ENCODE measurements at places on chromosomes 4 and X. TPM values are rescaled to one million over a fixed set of nuclear protein-coding genes. Genes with fewer than 3 reads are reported as not detected.

DNA sequence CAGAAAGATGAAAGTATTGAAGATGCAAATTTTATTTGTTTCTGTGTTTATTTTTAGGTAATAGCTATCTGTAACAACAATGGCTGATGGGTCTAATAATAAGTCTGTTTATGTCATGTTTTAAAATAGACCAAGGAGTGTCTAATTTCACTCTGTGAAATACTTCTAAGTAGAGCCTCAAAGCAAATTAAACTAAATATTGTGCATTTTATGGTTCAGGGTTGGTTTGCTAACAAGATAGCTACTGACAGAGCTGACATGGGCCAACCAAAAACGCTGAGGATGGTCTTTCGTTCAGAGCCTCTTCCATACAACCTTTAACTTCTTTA lies 437.6 kb upstream of the CTSO start:
- no peak for DNase-seq

DNA sequence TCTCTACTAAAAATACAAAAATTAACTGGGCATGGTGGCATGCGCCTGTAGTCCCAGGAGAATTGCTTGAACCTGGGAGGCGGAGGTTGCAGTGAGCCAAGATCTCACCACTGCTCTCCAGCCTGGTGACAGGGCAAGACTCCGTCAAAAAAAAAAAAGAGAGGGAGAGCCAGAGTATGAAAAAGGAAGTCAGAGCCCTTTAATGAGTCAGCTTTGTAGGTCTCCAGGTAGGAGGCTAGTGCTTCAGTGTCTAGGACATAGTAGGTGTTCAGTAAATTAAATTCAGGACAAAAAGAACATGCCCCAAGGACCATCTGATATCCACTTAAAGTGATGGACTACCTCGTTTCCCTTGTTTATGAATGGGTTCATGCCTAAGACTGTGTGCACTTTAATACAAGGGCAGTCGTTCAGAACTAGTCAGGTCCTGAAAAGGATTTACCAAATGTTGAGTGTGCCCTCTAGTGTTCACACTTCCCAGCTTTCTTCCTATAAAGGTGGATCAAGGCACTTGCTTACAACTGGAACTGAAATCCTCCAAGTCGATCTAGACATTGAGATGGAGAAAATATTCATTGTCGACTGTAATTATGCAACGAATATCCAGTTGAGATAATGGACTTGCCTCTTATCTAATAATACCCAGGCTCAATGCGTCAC lies 29.0 kb downstream of the F9 start:
- DNase-seq: peak; percentile 47

DNA sequence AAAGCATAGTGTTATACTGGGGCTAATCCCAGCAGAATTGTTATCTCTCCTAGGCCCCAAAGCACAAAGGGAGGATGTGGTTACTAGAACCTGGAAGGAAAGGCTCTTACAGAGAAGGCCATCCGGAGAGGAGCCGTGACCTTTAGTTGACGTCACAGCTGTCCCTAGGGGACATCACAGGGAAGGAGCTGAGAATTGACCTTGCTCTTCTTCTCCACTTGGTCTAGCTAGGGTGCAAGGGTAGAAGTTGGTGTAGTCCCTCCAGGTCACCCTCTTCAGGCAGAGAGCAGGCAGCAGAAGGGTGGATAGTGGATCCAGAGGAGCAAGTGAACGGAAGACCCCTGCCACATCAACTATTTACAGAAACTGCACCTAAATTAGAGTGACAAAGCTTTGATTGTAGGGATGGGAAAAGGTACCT lies 22.8 kb upstream of the FGF2 start:
- DNase-seq: no peak

- DNase-seq: peak; percentile 71
Observed at GRCh38 chr4:57442831-57443291, 332.7 kb upstream of the IGFBP7 start.

DNA sequence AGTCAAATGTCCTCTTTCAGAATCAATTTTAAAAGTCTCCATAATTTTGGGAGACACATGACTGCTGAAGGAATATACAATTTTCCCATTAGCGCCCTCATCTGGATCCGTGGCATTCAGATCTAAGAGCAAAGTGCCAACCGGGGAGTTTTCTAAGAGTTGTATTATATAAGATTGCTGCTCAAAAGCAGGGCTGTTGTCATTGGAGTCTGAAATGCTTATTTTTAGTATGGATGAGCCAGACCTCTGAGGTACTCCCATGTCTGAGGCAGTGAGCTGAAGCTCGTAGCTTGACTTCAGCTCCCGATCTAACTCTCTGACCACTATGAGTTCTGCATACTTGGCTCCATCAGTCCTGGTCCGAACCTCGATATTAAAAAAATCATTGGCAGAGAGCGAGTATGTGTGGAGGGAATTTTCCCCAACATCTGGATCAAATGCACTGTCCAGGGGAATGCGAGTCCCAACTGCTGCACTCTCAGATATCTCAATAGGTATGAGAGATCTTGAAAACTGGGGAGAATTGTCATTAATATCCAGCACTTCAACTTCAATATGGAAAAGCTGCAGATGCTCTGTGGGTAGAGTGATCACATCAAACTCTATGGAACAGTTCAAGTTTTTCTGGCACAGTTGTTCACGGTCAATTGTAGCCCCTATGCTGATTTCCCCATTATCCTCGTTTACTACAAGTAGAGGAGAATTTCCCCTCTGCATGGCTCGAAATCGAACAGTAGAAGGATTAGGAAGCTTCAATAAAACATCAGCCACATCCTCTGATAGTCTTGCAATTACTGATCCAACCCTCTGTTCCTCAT lies 917 bp downstream of the PCDH18 start:
- DNase-seq: peak; percentile 80

DNA sequence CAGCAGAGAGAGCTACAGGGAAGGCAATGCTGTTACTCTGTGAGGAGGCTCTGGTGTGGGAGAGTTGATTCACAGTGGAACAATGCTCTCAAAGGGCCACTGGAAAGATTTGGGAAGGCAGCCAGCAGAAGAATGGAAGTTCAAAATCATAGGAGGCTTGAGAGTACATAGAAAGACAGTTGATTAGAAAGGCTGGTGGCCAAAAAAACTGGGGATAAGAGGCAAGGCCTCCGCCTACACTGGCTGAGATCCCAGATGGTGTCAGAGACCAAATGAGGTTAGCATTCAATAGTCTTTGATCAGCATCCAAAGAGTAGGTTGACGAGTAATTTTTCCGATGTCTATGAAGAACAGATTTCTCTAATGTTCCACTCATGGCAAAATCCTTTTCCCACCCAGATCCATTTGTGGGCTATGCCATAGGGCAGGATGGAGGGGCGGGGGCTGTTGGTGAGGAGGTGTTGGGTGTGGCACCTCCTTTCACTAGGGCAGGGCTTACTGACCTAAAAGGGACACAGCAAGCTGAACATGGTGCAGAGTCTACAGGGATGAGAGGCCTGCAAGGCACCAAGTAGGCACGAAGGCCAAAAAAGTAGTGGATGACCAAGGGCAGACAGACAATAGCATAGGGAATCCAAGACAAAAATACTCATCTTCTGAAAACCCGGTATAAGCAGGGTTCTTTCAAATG lies 15.1 kb downstream of the TEC start:
- DNase-seq: no peak

GRCh38 chr4:78369679-78370078 lies 181.9 kb upstream of the ANXA3 start:
- DNase-seq: no peak

DNA sequence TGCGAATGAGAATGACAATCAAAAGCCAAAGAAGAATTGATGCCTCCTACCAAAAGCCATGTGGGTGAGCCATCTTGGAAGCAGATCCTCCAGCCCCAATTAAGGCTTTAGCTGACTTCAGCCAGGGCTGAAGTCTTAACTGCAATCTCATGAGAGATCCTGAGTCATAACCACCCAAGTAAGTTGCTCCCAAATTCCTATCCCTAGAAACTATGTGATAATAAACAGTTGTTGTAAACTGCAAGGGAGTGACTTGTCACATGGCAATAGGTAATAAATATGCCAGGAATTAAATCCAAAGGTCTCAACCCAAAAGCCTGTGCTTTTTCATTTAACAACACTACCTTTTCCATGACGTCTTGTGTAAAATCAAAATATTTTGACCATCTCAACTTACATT lies 154.2 kb upstream of the TBL1X start:
- DNase-seq: no peak

DNA sequence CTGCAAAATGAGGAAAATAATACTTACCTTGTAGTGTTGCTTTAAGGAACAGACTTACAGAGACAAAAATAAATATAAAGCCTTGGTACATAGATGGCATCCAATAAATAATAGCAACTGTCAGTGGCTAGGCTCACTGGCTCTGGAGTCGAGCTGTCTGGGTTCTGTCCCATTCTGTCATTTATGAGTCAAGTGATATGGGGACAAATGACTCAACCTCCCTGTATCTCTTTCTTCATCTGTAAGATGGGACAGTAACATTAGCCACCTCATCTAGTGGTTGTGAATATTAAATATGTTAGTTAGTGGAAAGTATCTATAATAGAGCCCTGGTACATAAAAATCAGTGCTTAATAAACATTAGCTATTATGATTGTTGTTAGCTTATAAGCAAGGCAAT lies 16.7 kb upstream of the GATB start:
- DNase-seq: no peak

- DNase-seq: peak; percentile 3
Observed at GRCh38 chrX:111041018-111041462, 55.0 kb upstream of the PAK3 start.

- DNase-seq: peak; percentile 35
Observed at GRCh38 chrX:109475174-109475891, 6.6 kb downstream of the GUCY2F start.

DNA sequence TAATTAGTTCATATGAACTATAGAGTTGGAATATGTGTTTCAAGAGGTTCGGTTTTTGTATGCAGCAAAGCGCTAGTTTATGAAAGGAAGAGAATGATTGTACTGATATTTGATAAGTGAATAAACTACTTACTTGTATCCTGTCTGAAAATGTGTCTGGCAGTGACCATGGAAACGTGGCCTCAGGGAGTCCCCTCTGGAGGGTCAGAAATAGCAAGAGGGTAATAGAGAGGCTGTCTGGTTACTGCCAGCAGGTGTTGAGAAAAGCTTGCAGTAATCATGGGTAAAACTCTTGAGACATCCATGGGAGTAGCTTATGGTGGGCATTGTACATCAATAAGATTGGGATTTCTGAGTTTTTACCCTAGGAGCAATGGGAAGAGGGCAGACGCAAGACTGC lies 77.1 kb downstream of the DCLK2 start:
- no peak for DNase-seq

DNA sequence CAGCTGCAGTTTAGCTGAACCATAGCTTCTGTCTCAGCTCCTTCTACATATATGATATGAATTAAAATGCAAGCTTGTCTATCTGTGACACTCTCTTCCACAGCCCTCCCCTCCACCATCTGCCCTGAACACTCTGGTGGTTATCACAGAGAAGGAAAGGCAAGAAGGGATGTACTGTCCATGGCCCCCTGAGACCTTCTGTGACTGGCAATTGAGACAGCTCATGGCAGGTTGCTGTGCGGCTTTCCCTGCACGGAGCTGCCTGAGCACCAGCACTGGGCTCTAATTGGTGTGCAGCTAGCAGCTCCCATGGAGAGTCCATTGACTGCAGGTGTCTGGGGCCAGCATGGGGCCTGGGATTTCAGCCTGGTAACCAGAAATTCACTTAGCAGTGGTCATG lies 109.8 kb upstream of the ANXA3 start:
- DNase-seq: no peak

GRCh38 chr4:43282534-43282933 lies 390.0 kb downstream of the GRXCR1 start:
- no peak for DNase-seq

DNA sequence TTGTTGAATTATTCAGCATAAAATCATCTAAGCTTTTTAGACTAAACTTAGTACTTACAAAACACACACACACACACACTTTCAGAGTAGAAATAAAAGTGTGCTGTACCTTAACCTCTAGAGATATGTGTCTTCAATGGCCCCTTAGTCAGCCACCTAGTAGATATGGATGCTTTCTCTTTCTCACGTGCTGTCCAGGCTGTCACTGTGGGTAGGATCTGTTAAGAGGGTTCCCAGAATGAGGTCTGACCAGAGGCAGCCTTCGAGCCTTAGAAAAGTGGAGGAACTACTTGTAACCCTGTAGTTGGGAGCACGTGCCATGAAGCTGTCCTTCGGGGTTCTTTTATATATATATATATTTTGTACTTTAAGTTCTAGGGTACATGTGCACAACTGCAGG lies 117.9 kb downstream of the COL4A5 start:
- no peak for DNase-seq

DNA sequence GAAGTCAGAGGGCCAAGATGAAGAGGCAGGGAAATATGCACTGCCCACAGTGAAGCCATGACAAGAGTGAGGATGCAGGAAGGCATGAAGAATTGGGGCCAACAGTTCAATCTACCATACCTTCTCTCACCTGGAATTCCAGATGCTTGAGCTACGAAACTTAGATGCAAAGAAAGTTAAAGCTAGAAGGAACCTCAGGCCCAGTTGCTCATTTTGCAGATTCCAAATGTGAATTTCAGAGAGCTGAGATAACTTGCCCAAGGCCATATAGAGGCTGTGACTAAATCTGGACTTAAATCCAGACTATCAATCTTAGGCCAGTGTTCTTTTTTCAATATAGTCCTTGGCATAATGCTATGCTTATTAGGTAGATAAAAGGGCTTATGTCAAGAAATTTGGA lies 92.7 kb downstream of the SRPX start:
- DNase-seq: no peak

DNA sequence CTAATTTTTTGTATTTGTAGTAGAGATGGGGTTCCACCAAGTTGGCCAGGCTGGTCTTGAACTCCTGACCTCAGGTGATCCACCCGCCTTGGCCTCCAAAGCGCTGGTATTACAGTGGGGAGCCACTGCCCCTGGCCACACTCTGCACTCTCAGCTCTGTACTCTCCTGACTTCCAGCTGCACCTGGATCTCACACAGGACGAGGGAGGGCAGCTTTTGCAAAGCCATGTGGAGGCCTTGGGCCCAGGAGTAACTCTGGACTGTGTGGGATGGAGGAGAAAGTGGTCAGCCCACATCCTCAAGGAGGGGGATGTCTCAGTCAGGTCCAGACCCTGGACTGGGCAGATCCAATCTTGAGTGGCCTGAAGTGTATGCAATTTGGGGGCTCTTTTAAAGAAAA lies 23.0 kb downstream of the NAT8L start:
- DNase-seq: no peak

GRCh38 chrX:129626026-129626425 lies 28.7 kb downstream of the APLN start:
- no peak for DNase-seq

Gene HSPA4L
- total RNA-seq: 3.4 TPM

Gene RAB39B
- 7.7 TPM for total RNA-seq

Gene FABP2
- 2.9 TPM for total RNA-seq

Gene CCDC158
- total RNA-seq: 2.9 TPM

Gene RASL11B
- 13.0 TPM for total RNA-seq

Gene FREM3
- total RNA-seq: 2.2 TPM

Gene TSPAN6
- 38.3 TPM for total RNA-seq

Gene FHL1
- 718 TPM for total RNA-seq

Gene SLC25A43
- 12.5 TPM for total RNA-seq

Gene GAGE12H
- total RNA-seq: not detected

Gene TLR10
- total RNA-seq: 2.9 TPM

Data from umbilical cord (tissue), 2 donors.